ENCODE measurements at places on chromosomes 1 and 21.
A peak's percentile ranks its signal among the peaks of the same experiment; 100 is the strongest.

GRCh38 chr1:93596329-93597089, 85.1 kb downstream of the BCAR3 start:
- no peak for DNase-seq
- H3K4me3 ChIP-seq = no peak overlapping the region
- no peaks in the 10 kb centered on the region for H3K27me3 ChIP-seq
- no peak overlapping the region for H3K27ac ChIP-seq

DNA sequence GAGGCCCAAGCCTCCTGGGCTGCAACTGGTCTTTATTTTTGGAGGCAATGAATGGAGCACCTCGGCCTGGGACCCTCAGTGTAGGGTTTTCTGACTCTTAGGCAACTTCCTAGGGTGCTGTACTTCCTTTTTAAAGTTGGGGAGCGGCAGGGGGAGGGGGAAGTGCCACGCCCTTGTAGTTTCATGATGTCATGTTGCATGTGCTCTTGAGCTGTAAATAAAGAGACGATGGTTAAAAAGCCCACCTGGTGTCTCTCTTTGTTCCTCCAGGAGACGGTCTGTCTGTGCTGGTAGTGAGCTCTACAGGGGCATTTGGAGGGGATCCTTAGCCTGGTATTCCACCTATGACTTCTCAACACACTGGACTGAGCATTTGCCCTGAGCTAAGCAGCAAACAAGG, 10.3 kb upstream of the AGTRAP start:
- no peak for DNase-seq
- H3K36me3 ChIP-seq = no peaks in the 10 kb centered on the region
- H3K4me1 ChIP-seq = peaks cover 30% of the 10 kb centered on the region
- no peak overlapping the region for H3K27ac ChIP-seq
- H3K27me3 ChIP-seq = no peaks in the 10 kb centered on the region

GRCh38 chr1:121558514-121558913, 373.7 kb downstream of the SRGAP2C start:
- H3K4me3 ChIP-seq = no peak overlapping the region
- H3K27me3 ChIP-seq = no peaks in the 10 kb centered on the region
- H3K36me3 ChIP-seq = no peaks in the 10 kb centered on the region

DNA sequence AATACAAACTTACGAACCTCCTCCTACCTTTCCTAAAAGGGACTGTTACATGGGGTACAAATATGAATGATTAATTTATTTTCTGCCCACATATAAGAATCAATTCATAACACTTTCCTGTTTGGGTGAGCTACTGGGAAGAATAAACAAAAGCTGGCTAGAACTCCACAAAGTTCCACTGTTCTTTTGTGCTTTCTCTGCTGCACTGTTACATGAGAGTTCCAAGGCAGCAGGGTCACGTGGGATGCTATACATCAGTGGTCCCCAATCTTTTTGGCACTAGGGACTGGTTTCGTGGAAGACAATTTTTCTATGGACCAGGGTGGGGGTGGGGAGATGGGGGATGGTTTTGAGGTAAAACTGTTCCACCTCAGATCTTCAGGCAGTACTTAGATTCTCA, 2.2 kb upstream of the ANGPTL7 start:
- H3K4me3 ChIP-seq = no peak overlapping the region
- peaks cover 5% of the 10 kb centered on the region for H3K36me3 ChIP-seq
- DNase-seq = no peak
- H3K4me1 ChIP-seq = no peaks in the 10 kb centered on the region
- no peak overlapping the region for H3K27ac ChIP-seq

DNA sequence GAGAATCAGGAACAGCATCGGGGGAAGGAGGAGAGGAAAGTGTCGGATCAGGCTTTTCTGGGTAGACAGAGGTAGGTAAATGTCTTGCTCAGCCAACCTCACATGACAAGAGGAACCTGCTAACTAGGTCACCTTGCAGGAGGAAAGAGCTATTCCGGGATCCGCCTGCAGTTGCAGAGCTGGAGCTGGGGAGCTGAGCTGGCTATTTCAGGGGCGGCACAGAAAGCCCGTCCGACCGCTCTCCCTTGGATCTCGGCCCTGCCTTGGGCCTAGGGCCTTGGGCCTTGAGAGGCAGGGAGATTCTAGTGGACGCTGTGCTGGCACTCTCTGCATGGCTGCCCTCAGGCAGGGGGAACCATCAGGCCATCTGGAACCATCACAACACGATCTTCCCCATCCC, 56.5 kb upstream of the CTPS1 start:
- no peaks in the 10 kb centered on the region for H3K4me1 ChIP-seq
- H3K4me3 ChIP-seq = no peak overlapping the region
- no peak for DNase-seq
- H3K27me3 ChIP-seq = no peaks in the 10 kb centered on the region
- H3K36me3 ChIP-seq = no peaks in the 10 kb centered on the region

DNA sequence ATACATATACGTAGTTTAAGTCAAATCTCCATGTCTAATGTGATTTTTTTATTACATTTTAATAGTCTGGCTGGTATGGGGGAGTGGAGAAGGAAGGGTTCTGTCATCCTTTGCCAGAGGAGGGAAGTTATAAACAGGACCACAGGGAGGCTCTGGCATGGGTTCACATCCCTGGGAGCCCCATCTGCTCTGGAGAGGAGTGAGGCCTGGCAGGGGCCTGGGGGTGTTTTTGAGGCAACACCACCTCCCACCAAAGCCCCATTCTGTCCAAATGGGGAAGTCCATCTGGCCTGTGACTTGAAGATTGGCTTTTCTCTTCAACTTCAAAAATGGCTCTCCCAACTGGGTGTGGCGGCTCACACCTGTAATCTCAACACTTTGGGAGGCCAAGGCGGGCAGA, 15.8 kb downstream of the DISP3 start:
- H3K27ac ChIP-seq = no peak overlapping the region
- no peaks in the 10 kb centered on the region for H3K36me3 ChIP-seq
- H3K27me3 ChIP-seq = peaks cover 2% of the 10 kb centered on the region
- H3K4me1 ChIP-seq = no peaks in the 10 kb centered on the region
- DNase-seq = no peak

DNA sequence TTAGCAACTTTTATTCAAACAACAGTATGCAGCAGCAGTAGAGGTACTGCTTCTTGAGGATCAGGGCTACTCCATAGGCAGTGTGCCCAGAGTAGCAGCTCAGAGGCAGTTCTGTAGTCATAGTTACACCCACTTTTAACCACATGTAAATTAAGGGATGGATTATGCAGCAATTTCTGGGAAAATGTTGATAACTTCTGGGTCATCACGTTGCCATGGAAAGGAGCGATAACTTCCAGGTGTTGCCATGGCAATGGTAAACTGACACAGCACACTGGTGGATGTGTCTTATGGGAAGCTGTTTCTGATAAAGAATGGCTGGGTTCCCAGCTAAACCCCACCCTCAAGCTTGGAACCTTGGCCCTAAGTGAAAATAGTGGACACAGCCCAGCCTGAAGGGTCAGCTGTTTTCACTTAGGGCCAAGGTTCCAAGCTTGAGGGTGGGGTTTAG, 29.0 kb upstream of the PLA2G2A start:
- no peak overlapping the region for H3K27ac ChIP-seq
- no peaks in the 10 kb centered on the region for H3K27me3 ChIP-seq
- H3K36me3 ChIP-seq = no peaks in the 10 kb centered on the region

GRCh38 chr1:234875328-234875952, 253.2 kb downstream of the TOMM20 start:
- H3K4me3 ChIP-seq = no peak overlapping the region
- no peaks in the 10 kb centered on the region for H3K27me3 ChIP-seq
- H3K27ac ChIP-seq = peak overlapping the region; percentile 81
- no peak for DNase-seq

- H3K27ac ChIP-seq = no peak overlapping the region
- no peak overlapping the region for H3K4me3 ChIP-seq
- H3K27me3 ChIP-seq = peaks cover 19% of the 10 kb centered on the region
- H3K4me1 ChIP-seq = no peaks in the 10 kb centered on the region
Observed at GRCh38 chr21:45056917-45057560, 17.3 kb upstream of the ADARB1 start.

- H3K27me3 ChIP-seq = no peaks in the 10 kb centered on the region
- DNase-seq = no peak
- H3K4me3 ChIP-seq = no peak overlapping the region
- no peaks in the 10 kb centered on the region for H3K4me1 ChIP-seq
- H3K27ac ChIP-seq = no peak overlapping the region
Observed at GRCh38 chr1:118650107-118650807, 337.9 kb downstream of the TBX15 start.

DNA sequence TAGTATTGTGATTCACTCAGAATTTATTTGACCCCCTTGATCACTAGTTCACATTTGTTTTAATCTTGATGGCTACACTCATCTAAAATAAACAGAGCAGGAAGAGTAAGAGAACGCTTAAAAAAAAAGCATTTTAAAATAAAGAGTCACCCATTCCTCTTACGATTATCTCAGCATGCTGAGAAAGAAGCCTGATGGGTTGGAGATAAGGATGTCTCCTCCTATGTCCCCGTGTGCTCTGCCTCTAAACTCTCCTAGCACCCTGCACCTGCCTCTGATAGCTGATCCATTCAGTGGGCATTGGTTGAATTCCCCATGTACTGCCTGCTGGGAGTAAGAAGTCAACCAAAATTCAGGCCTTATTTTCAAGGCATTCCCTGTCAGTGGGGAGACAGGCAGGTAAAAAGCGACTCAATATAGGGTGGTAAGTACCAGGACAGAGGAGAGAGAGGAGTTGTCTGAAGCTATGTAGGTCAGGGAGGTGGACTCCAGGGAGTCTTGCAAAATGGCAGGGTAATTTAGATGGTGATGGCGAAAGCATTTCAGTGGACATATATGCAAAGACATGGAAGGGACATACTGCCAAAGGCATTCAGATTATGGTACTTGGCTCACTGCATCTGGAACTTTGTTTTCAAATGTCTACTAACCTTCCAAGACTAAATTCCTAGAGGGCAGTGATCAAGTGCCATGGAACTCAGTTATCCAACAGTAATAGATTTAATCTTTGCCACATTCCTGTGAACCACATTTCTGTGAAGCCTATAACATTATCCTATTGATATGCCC, 18.4 kb downstream of the ELAVL4 start:
- no peaks in the 10 kb centered on the region for H3K36me3 ChIP-seq
- H3K4me3 ChIP-seq = no peak overlapping the region
- DNase-seq = no peak
- H3K4me1 ChIP-seq = no peaks in the 10 kb centered on the region

DNA sequence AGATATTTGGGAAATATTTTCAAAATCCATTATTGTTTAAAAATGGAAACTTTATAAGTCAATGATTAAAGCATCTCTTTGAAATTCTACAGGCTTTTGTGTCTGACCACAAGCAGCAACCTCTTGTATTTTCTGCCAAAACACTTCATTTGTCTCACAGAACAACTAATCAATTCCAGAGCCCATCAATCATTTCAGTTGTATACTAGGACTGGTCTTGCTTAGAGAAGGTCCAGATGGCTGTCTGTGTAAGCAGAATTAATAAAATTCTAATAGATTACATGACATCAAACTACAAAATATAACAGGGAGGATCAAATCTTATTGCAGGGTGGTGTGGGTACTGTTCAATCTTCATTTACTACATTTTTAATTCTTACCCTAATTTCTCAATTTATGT, 76.4 kb downstream of the ACBD6 start:
- H3K27ac ChIP-seq = no peak overlapping the region
- no peaks in the 10 kb centered on the region for H3K4me1 ChIP-seq
- no peak for DNase-seq
- no peaks in the 10 kb centered on the region for H3K27me3 ChIP-seq
- no peaks in the 10 kb centered on the region for H3K36me3 ChIP-seq

DNA sequence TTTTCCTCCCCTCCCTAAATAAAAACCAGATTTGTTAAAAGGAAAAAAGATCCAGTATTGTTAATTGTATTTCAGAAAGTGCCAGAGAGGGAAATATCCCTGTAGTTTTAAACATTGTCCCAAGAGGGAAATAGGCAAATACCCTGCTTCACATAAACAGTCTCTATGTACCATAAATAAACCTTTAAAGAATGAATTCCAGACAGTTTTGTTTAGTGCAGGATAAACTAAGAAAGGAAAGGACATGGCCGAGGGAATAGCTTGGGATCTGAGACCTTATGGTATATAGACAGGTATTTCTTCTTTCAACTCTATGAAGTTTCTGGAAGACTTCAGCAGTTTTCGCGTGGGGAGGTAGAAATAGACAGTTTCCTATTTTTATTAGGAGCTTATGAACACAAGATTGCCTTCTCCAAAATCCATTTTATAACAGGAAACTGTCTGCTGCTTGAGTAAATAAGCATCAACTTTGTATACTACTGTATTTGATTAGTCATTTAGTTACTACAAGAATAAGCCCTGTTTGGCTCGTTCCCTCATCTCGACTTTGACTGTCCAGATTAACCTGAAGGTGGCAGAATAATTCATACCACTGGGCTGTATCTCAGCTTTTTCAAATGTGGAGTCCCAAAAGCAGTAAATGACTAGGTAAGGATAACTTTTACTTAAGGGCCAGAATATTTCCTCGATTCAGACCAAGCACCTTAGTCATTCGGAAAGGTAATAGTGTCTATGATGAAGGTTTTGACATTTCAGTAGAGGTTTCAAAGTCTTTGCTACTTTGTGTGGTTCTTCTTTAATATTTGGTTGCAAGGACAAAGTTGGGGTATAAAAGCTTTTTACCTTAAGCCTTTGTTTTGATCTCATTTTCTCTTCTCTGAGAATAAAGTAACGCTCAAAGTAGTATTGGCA, 177.5 kb downstream of the VPS13D start:
- peaks cover 24% of the 10 kb centered on the region for H3K4me1 ChIP-seq
- H3K27ac ChIP-seq = no peak overlapping the region
- no peaks in the 10 kb centered on the region for H3K27me3 ChIP-seq
- no peak for DNase-seq

- H3K27ac ChIP-seq = no peak overlapping the region
- no peaks in the 10 kb centered on the region for H3K36me3 ChIP-seq
- no peaks in the 10 kb centered on the region for H3K27me3 ChIP-seq
- no peak for DNase-seq
- H3K4me1 ChIP-seq = peaks cover 7% of the 10 kb centered on the region
- H3K4me3 ChIP-seq = no peak overlapping the region
Observed at GRCh38 chr1:198258491-198258890, 101.7 kb downstream of the NEK7 start.

- no peak overlapping the region for H3K27ac ChIP-seq
- DNase-seq = no peak
- H3K4me3 ChIP-seq = no peak overlapping the region
Observed at GRCh38 chr21:42096566-42096965, 25.4 kb downstream of the UMODL1 start.

GRCh38 chr1:57222307-57222706, 201.6 kb downstream of the DAB1 start:
- H3K4me3 ChIP-seq = no peak overlapping the region
- H3K4me1 ChIP-seq = no peaks in the 10 kb centered on the region
- H3K27ac ChIP-seq = no peak overlapping the region
- no peak for DNase-seq
- no peaks in the 10 kb centered on the region for H3K36me3 ChIP-seq

DNA sequence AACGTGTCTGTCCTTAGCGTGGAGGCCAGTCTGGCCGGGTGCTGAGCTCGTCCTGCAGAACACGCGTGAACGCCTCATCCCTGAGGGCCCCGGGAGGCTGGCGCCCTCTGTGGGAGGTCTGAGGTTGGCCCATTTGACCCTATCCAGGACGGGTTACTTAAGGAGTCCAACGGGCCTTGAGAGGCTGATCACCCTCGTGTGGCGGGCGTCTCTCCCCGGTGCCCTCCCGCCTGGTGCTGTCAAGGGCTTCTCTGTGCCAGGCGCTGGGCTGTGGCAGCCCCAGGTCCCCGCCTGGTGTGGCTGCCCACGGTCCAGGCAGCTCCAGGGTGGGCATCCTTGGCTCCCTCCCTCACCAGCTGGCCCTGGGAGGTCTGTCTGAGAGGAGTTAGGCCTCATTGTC, 9.7 kb downstream of the SKI start:
- peaks cover 97% of the 10 kb centered on the region for H3K4me1 ChIP-seq
- peaks cover 12% of the 10 kb centered on the region for H3K36me3 ChIP-seq
- no peaks in the 10 kb centered on the region for H3K27me3 ChIP-seq

All from CD8-positive, alpha-beta memory T cell (primary cell).